ENCODE measurements at places on chromosomes 7 and 10.

- no peak for DNase-seq
Measured at GRCh38 chr10:50392966-50393718, 141.8 kb upstream of the ASAH2 start.

DNA sequence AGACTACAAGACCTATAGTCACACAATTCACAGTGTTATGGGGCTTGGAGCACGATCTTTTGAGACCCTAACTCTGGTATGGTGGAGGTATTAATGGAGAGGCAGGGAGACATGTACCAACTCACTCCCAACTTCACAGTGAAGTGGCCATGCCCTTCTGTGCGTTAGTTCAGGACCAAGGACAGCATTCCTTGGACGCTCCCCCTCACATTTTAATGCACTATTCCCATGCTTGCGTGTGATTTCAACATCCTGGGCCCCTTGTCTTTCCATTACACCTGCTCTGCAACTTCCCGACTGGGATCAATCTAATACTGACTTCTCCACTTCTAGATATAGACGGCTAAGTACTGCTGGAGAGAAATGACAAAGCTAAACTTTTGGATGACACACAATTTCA is 72.7 kb downstream of the PLCE1 start:
- DNase-seq = no peak

GRCh38 chr7:106870983-106871410 is 5.9 kb downstream of the PIK3CG start:
- DNase-seq = no peak

DNA sequence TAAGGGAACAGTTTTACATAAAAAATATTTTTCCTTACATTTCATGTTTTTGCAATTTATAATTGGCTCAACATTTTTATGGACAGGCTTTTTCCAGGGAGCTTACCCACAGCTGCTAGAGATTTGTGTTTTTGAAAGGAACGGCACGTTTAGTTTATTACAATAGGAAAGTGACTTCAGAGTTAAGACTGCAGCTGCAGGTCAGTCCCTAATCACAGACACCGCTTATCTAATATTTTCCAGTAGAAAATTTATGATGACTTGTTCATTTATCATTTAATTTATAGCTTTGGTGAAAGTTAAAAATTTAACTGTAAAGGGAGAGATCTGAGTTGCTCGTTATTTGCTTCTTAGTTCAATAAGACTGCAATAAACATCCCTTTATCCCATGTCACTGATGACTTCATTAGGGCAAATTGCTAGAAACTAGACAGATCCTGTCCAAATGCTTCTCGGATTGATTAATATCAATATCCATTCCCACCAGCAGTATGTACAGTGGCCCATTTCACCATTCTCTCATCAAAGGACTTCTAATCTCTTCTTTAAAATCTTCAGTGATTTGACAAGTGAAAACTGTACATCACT is 97.0 kb upstream of the ODAD2 start:
- no peak for DNase-seq

GRCh38 chr7:15648461-15648961 is 38.0 kb downstream of the MEOX2 start:
- DNase-seq = no peak

DNA sequence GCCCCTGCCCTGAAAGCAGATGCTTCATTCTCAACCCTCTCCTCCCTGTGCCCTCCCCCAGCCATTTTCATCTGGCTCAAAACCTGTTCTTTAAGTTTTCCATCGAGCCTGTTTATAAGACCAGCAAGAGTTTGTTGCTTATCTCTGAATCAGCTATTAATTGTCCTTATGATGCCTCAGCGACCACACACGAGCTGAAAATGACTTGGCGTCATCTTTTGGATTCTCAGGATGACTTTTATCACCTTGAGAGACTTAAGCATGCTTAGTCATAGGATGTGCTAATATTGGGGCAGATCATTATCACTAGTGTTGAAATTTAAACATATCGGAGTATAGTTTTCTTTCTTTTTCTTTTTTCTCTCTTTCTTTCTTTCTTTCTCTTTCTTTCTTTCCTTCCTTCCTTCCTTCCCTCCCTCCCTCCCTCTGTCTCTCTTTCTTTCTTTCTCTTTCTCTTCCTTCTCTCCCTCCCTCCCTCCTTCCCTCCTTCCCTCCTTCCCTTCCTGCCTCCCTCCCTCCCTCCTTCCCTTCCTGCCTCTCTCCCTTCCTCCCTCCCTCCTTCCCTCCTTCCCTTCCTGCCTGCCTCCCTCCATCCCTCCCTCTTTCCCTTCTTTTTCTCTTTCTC is 184.5 kb downstream of the PHTF2 start:
- DNase-seq = no peak

- no peak for DNase-seq
Measured at GRCh38 chr10:114544045-114544659, 113.9 kb downstream of the ABLIM1 start.

All from NCI-H2081 (cell line).